Astrocyte of the hippocampus (primary cell): ENCODE measurements at places on chromosomes 6 and 20.
A peak's percentile ranks its signal among the peaks of the same experiment; 100 is the strongest.

DNA sequence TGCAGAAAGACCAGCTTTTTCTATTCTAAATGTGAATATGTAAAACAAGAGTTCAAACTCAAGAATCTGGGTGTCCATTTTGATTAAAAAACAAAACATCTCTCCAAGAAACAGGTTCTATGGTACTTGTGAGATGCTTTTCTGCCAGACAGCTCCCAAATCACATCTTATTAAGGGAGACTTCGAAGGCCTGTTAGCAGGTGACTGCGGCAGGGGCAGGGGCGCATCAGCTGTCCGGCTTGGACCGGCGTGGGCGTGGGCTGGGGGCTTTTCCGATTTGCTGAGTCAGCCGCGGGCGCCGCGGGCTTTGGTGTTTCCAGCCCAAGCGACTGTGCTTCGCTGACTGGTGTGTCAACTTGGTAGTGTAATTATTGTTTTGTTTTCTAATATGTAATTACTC is 32.6 kb downstream of the TFAP2A start:
- DNase-seq = no peak

GRCh38 chr20:39825950-39826349 is 863.1 kb downstream of the MAFB start:
- DNase-seq = peak; percentile 6

DNA sequence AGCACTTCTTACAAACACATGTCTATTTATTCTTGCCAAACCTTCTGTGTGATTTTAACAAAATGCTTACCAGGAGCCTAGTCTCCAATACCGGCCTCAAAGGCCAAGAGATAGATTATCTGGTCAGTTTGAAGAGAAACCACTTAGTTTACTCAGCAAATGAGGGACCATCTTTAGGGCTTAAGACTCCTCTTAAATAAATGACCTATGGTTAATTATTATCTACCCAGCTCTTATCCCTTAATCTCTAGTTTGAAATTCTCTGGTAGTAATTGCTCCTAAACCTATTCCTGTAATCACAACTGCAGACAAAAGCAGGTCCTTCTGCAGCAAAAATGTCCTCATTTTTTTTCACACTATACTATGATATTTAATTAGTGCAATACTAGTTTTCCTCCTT is 301.8 kb downstream of the KIF16B start:
- no peak for DNase-seq

DNA sequence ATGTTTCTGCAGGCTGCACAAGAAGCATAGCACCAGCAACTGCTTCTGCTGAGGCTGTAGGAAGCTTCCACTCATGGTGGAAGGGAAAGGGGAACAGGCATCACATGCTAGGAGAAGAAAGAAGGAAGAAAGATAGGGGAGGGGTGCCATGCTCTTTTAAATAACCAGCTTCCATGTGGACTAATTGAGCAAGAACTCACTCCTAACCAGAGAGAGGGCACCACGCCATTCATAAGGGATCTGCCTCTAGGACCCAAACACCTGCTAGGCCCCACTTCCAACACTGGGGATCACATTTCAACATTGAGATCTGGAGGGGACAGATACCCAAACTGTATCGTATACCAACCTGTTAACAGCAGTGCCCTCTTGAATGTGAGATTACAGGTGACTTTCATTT is 46.9 kb upstream of the ARMC2 start:
- no peak for DNase-seq
